BJ (cell line): ENCODE measurements at places on chromosomes 5 and 9. TPM values are rescaled to one million over a fixed set of nuclear protein-coding genes. Genes with fewer than 3 reads are reported as not detected.

DNA sequence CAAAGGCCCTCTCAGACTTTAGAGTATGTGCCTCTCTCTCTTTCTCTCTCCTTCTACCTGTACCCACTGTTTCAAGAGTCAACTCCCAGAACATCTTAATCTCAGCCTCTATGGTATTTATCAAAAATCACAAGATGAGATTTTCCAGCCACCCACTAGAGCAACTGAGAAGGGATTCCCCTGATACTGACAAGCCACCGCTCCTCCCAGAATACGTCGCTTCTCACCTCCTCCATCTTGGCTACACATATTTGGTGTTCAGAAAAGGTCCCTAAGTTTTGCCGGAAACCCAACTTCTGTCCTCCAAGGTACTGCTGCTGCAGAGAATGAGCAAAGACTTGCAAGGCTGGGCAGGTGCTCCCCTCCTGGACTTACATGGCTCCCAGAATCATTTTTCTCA is 6.1 kb downstream of the GARIN3 start:
- no peak for DNase-seq

DNA sequence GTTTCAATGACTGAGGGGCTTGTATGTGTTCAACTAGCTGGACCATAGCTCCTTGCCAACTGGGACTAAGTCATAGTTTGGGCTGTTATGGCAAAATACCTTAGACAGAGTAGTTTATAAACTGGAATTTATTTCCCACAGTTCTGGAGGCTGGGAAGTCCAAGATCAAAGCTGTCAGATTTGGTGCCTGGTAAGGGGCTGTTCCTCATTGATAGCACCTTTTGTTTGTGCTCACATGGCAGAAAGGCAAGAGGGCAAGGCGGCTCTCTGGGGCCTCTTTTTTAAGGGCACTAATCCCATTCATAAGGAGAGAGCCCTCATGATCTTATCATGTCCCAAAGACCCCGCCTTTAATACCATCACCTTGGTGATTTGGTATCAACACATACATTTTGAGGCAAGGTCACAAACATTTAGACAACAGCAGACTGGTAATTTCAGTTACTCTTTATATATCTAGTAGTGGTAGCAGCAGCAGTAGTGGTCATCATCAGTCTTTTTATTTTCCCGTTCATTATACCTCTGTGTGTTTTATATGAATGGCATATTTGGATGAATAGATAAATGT is 477.0 kb downstream of the CCDC171 start:
- no peak for DNase-seq

DNA sequence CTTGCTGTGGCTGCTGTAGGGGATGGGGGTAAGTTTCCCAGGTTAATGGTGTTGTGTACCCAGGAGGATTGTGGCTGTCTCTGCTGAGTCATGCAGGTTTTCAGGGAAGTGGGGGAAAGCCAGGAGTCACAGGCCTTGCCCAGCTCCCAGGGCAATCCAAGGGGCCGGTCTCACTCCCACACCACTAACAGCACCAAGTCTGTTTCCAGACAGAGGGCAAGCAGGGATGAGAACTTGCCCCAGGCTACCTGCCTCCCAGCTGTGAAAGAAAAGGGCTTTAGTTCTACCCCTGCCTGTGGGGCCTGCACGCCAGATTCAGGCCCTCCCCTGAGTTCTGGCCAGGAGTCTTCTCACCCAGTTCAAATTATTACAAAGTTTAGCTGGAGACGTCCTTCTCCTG is 579.8 kb upstream of the ST8SIA4 start:
- DNase-seq: no peak

DNA sequence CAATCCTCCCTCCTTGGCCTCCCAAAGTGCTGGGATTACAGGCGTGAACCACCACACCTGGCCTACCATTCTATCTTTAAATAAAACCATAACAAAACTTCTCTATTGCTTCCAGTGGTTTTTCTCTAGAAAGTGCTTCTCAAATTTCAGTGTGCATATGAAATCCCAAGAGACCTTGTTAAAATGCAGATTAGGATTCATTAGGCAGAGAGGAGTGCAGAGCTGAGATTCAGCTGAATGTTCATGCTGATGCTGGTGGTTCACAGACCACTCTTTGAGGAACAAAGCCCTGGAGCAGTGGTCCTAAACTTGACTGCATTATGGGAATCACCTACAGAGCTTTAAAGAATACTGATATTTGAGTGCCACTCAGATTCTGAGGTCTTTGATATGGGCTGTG is 28.2 kb downstream of the CARD6 start:
- no peak for DNase-seq

- no peak for DNase-seq
Observed at GRCh38 chr9:94931740-94932139, 205.2 kb downstream of the AOPEP start.

- no peak for DNase-seq
Observed at GRCh38 chr5:50724262-50724661, 57.8 kb downstream of the PARP8 start.

- no peak for DNase-seq
Observed at GRCh38 chr9:80282766-80283165, 711.0 kb downstream of the TLE4 start.

DNA sequence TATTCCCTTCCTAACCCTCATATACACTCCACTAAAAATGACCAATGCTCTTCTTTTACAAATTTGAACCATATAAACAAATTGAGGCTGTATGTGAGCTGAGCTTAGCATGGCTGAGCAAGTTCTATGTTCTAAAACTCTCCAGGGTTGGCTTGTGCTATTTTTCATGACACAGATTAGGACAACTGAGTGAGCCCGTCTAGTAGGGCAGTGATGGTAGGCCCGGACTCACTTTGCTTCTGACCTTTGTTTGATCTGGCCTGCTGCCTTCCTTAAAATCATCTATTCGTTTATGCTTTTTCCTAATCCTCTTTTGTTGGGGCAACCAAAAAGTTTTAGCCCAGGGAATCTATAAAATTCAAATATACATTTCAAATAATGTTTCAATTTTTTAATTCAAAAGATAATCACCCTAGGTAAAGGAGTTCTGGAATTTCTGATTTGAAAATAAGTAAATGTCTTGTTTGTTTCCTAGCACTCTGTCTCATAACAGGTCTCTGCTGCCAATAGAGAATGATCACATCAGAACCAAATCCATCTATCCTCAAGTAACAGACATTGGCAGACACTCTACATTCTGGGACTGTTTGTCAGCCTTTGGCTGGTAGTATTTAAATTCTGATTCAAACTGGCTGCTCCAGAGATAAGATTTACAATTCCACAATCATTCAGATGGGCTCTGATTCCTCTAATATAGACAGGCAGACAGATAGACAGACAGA is 217.0 kb upstream of the TARS1 start:
- DNase-seq: no peak

- DNase-seq: no peak
Observed at GRCh38 chr9:89065921-89066320, 74.7 kb downstream of the S1PR3 start.

- no peak for DNase-seq
Observed at GRCh38 chr5:37308793-37309192, 59.6 kb upstream of the CPLANE1 start.

- no peak for DNase-seq
Observed at GRCh38 chr5:59354274-59354673, 539.3 kb downstream of the PDE4D start.

DNA sequence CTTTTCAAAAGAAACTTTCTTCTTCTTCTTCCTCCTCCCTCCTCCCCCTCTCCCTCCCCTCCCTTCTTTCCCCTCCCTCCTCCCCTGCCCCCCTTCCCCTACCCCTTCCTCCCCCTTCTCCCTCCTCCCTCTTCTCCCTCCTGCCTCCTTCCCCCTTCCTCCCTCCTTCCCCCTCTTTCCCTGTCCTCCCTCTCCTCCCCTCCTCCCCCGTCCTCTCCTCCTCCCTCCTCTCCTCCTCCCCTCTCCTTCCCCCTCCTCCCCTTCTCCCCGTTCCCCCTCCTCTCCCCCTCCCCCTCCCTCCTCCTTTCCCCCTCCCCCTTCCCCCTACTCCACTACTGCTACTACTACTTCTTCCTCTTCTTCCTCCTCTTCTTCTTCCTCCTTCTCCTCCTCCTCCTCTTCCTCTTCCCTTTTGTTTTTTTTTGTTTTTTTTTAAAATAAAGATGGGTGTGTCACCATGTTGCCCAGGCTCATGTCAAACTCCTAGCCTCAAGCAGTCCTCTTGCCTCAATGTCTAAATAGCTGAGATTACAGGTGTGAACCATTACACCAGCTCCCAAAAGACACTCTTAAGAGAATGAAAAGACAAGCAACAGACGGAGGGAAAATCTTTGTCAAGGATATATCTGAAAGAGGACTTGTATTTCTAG is 87.5 kb downstream of the SCAMP1 start:
- DNase-seq: no peak

DNA sequence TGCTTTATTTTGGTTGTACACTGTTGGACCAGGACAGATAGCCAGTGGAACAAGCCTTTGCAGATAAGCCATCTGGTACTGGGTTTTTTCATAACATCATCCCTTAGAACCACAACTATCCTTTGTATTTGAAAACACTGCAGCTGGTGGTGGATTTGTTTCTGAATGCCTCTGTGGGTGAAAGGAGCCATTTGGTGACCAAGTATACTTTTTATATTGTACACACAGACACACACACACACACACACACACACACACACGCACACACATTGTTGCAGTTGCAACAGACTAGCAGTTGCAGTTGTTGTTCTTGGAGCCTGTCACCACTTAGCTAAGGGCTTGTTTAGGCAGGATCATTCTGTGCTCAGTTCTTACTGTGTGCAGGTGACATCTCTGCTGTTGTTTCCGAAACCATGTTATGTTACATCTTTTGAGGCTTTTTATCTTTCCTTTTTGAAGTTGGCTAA is 22.9 kb upstream of the CAVIN4 start:
- no peak for DNase-seq

- no peak for DNase-seq
Observed at GRCh38 chr5:176625966-176626875, 4.1 kb downstream of the SNCB start.

DNA sequence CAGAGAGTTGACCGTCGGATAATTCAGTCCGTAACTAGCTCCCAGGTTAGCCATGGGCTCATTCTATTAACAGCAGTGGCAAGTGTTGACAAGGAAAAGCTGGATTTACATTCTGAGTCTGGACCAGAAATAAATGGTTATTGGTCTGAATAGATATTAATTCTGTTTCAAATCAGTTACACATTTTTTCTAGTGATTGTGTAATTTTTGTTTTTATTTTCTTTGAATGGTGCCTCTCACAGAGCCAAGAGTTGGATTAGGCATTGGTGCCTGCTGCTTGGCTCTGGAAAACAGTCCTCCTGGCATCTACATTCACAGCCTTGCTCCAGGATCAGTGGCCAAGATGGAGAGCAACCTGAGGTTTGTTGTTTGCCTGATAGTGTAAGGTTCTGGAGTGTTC is 115.1 kb downstream of the GOLPH3 start:
- DNase-seq: no peak

GRCh38 chr5:148746826-148747535 is 79.4 kb upstream of the ADRB2 start:
- DNase-seq: no peak

DNA sequence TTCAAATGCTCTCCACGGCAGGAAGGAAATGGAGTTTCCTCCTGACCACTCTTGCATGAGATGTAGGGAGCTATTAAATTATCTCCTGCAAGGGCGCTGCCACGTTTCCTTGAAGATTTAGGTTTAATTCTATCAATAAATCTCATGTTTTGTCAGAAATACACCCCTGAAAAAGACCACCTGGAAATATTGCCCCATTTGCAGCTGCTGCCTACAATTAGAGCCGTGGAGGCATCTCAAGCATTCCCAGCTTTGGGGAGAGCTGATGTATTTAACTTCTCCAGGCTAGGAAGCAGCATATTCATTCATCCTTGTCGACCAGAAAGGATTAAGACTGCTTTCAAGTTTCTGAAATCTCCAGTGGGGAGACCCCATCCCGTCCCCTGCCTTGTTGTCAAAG is 40.5 kb downstream of the CCNJL start:
- DNase-seq: no peak

- no peak for DNase-seq
Observed at GRCh38 chr5:44266882-44267576, 122.2 kb downstream of the FGF10 start.

GRCh38 chr5:72376381-72376780 is 56.2 kb downstream of the PTCD2 start:
- DNase-seq: no peak

DNA sequence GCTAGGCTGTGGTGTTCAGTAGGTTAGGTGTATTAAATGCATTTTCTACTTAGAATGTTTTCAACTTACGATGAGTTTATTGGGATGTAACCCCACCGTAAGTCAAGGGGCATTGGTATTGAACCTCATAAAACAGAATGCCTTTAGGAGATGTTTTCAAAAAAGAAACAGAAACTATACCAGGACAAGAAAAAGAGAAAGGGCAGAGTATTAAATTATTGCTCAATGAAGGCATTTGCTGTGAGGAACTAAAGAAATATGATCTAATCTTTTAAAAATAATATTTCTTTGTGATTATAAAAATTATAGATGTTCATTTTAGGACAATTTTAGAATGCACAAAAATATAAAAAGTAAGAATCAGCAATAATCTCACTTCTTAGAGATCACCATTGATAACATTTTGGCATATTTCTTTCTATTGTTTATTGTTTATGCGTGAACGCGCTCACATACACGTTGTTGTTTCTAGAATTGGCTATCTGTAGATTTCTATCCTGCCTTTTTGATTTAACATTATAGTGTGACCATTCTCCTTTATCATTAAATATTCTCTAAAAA is 8.0 kb downstream of the GALNT12 start:
- no peak for DNase-seq

GRCh38 chr9:134466869-134467616 is 140.8 kb downstream of the RXRA start:
- DNase-seq: no peak

- no peak for DNase-seq
Observed at GRCh38 chr5:149072791-149073190, 9.9 kb upstream of the SH3TC2 start.

- no peak for DNase-seq
Observed at GRCh38 chr9:131439224-131439623, 45.3 kb downstream of the PRRC2B start.

- no peak for DNase-seq
Observed at GRCh38 chr5:133236976-133237375, 185.2 kb downstream of the HSPA4 start.

SPINK13 gene
- not detected in 2 replicates for polyA plus RNA-seq

ASTN2 gene
- polyA plus RNA-seq: 10.7 and 12.8 TPM in 2 replicates

ITK gene
- not detected in 2 replicates for polyA plus RNA-seq

C9orf50 gene
- polyA plus RNA-seq: 0.20 and 0.21 TPM in 2 replicates

MEIKIN gene
- polyA plus RNA-seq: not detected in 2 replicates

PCDH12 gene
- 0.01 TPM in 1 of 2 replicates, not detected in the other for polyA plus RNA-seq

GRM6 gene
- not detected in 2 replicates for polyA plus RNA-seq

DBN1 gene
- 103 and 176 TPM in 2 replicates for polyA plus RNA-seq

APBA1 gene
- 4.6 and 4.8 TPM in 2 replicates for polyA plus RNA-seq

MYO10 gene
- 17.1 TPM in 2 replicates for polyA plus RNA-seq

PIGO gene
- polyA plus RNA-seq: 18.7 and 26.9 TPM in 2 replicates

PLCXD3 gene
- polyA plus RNA-seq: 0.05 and 0.06 TPM in 2 replicates

SMIM33 gene
- not detected in 2 replicates for polyA plus RNA-seq

RANBP3L gene
- polyA plus RNA-seq: not detected in 2 replicates

CBY3 gene
- polyA plus RNA-seq: not detected in 2 replicates

SLC12A7 gene
- polyA plus RNA-seq: 1.6 and 4.6 TPM in 2 replicates
